T-helper 1 cell (primary cell): ENCODE measurements at places on chromosomes 5 and 9.

- DNase-seq: no peak
Observed at GRCh38 chr9:72917892-72918509, 34.9 kb downstream of the ALDH1A1 start.

- DNase-seq: no peak
Observed at GRCh38 chr5:102629827-102630605, 125.1 kb upstream of the PAM start.

GRCh38 chr5:143064218-143064641 lies 294.1 kb downstream of the ARHGAP26 start:
- DNase-seq: no peak

GRCh38 chr5:107853696-107854095 lies 183.0 kb upstream of the EFNA5 start:
- no peak for DNase-seq

- DNase-seq: no peak
Observed at GRCh38 chr9:97852001-97852398, 1.0 kb upstream of the FOXE1 start.

DNA sequence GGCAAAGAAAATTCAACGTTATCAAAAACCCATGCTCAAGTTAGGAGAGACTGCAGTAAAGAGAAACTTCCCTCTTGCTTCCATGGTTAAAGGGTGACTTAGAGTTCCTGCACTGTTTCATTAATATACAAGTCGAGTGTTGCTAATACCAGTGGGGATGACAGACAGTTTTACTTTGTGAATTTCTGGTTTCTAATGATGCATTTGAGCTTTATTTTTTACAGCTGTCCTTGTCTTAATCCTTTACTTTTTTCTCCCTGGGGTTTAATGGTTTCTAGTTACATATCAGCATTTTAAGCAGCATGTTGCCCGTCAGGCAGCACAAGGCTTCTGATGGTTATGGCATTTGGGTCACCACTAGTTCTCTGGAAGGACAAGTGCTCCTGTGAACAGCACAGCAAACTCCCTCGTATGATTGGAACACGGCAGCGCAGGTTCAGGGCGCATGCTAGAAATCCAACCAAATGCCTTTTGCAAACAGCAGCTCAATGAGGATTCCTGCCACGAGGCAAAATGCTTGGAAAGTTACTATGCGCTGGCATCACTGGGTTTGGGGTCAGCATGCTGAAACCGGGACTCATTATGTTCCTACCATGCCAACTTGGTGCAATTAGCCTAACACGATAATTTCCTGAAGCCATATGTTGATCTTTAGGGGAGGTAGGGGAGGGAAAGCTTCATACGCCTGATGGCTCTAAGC lies 463.8 kb downstream of the BNC2 start:
- DNase-seq: no peak

DNA sequence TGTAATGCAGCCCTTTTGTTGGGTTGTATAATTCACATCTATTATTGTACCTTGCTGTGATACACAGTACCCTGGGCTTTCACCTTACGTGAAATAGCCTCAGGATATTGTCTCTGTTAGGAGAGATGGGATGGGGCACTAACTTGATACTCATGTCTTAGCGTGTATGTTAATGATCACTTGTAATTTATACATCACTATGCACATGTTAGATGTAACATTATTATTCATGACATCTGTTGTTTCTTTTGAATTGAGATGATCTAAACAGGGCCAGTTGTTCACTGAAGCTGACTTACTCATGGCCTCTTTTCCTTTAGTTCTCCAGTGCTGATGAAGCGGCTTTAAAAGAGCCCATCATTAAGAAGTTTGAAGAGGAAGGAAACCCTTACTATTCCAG lies 65.2 kb downstream of the MCCC2 start:
- no peak for DNase-seq
